ENCODE measurements at places on chromosomes 7 and 10.
A peak's percentile ranks its signal among the peaks of the same experiment; 100 is the strongest.

DNA sequence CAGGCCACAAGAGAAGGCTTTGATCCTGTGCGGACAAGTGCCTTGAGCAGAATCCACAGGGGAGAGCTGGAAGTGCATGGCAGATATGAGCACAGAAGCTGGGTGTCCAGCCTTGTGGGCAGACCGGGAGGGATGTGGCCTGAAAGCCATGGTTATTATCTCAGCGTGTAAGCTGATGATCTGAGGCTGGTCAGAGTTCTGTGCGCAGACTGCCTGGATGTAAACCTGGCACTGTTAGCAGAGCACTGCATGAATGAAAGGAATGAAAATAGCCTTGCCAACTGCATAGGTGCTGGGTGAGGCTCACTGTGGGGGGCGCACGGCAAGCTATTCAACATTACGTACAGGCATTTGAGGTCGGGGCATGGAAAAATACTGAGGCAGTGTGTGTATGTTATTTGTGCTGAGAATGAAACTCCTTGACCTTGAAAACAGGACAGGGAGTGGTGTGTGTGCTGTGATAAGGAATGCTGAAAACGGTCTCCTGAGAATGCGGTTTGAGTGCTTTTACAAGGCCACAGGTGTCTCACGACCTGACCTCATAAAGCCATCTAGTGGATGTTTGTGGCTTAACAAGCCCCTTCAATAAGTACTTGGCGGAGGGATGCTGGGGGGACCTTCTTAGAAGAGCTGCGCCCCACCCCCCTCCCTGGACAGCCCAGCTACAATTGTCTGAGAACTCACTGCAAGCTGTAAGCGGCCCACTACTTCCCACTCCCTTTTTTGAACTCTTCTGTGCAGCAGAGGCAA lies 18.7 kb downstream of the AKR1C1 start:
- DNase-seq, result peak; percentile 64

GRCh38 chr7:70785427-70785826 lies 346.5 kb upstream of the GALNT17 start:
- no peak for DNase-seq

GRCh38 chr10:62687230-62687748 lies 117.2 kb upstream of the ADO start:
- peak; percentile 40 for DNase-seq

DNA sequence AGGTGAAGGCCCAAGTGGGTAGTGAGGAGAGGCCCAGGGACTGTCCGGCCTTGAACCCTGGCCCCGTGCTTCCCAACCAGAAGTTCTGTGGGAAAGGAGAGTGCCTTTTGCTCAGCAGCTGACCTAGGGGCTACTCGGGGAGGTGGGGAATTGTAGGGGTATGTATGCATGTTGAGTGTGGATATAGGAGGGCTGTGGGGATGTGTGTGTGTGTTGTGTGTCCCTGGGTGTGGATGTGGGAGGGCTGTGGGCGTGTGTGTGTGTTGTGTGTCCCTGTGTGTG lies 12.2 kb downstream of the EPHB6 start:
- no peak for DNase-seq

- DNase-seq, result no peak
Observed at GRCh38 chr10:78134773-78135306, 101.2 kb downstream of the RPS24 start.

DNA sequence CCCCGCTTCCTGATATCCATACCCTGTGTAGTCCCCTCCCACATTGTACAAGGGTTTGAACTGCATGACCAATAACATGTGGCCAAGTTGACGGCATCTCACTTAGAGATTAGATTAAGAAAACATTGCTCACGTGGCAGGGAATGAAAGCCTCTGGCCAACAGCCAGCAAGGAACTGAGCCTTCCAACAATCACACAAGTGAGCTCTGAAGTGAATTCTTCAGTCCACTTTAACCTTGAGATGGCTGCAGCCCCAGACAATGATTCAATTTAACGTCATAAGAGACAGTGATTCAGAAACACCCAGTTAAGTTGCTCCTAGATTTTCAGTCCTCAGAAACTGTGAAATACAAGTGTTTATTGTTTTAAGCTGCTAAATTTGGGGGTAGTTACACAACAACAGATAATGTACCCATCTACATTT lies 165.9 kb upstream of the PLXNA4 start:
- DNase-seq, result no peak

DNA sequence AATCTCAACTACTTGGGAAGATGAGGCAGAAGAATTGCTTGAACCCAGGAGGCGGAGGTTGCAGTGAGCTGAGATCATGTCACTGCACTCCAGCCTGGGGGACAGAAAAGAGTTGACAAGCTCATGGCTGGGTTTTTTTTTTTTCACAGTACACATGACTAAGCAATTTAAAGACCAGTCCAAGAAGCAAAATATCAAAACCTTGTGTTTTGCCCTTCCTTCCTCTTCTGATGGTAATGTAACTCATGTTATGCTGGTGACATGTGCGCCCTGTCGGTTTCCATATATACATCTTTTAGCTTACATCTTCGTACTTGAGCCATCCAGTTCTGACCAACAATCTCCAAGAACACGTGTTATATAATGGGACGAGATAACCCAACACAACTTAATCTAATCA lies 237.7 kb upstream of the PLXDC2 start:
- DNase-seq, result no peak

- peak; percentile 63 for DNase-seq
Observed at GRCh38 chr7:37247861-37248260, 200.8 kb downstream of the ELMO1 start.

DNA sequence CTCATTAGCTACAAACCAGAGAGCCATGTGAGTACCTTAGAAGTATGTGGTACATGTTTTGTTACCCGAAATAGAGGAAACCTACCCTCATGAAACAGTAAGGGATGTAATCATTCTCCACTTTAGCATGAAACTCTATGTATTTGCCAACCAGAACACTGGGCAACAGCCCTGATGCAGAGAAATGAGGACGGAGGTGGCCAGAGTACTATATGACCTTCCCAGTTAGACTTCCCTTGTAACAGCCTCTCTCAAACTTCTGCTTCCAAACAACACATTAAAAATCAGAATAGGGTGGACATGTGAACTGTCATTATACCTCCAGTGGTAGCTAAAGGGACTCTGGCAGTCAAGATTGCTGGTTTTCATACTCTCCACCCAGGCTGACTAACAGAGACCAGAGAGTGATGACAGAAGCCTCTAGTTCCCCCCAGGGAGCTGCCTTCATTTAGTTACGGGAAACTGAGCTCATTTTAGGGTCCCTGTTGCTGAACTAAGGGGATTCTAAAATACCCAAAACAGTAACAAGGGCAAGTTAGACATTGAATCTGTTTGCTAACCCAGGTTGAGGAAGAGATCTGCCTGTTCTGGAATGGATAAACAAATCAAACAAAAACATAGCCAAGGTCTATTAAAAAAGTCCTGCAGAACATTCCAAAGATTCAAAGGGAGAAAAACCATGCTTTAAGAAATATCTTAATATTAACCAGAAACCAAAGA lies 83.1 kb downstream of the VPS41 start:
- peak; percentile 52 for DNase-seq

GRCh38 chr7:73871163-73872011 lies 10.4 kb downstream of the TMEM270 start:
- no peak for DNase-seq

- peak; percentile 66 for DNase-seq
Observed at GRCh38 chr10:5977471-5978229, at the start of gene IL15RA. Gene IL15RA, minus strand, starts transcription at chr10:5977543. Its CDS starts 51 bp downstream, at chr10:5977492.

- DNase-seq, result no peak
Observed at GRCh38 chr10:63496561-63496960, 24.6 kb upstream of the REEP3 start.

DNA sequence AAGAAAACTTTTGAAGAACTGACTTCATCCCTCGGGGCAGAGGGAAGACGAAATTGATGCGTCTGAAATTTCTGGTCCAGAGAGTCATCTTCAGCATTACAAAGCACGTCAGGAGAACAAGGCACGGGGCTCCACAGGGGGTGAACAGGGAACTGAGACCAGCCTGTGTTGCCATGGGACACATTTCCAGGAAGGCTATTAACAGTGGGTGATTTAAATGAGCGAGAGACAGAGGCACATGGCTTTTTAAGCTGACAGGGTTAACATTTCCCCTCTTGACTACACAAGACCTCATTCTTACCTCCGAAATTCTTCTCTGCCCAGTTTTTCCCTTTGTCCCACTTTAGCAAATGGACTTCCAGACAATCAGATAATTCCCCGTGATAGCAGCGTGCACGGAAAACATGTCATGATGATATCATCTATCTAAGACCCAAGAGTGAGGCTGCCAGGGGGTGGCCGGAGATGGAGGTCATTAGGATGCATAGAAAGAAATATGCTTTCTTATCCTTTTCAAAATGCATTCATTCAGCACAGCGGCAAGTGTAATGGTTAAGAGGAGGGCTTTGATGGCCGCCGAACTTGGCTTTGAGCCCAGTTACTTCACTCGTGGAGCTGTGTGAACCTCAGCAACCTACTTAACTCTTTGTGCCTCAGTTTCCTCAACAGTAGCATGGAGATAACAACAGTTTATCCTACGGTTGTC lies 248.0 kb downstream of the PRPF18 start:
- DNase-seq, result no peak

GRCh38 chr7:90404777-90405176 lies 1.5 kb downstream of the CLDN12 start:
- DNase-seq, result no peak

DNA sequence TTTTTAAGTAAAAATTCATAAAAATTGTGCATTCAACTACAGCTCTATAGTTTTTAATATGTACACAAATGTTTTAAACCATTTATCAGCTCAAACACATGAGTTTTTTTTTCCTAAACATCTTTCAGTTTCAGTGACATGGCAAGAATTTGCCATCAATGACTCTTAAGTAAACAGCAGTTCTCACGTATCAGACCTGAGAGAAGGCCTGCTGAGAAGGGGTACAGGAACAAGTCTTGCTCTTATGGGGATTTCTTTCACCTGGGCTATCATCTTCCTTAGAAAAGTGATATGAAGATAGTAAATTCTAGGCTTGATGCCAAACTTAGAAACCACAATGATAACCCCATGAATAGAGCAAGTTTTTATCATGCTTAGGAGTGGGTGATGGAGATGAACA lies 467.8 kb downstream of the ARL4A start:
- no peak for DNase-seq

DNA sequence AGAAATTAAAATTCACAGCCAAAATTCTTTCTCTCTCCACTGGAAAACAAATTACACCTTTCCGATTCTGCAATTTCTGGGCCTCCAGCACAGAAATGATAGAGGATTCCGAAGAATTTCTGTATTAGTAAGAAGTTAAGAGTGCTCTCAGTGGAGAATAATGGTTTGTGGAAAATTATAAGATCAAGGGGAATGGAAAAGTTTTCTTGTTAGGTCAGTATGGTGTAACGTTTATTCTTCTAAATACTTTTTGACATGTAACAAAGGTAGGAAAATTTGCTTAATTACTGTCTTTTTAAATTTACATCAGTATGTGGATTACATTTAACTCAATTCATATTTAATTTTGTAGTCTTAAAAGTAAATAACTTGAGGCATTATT lies 288.3 kb upstream of the NFE2L3 start:
- DNase-seq, result no peak

DNA sequence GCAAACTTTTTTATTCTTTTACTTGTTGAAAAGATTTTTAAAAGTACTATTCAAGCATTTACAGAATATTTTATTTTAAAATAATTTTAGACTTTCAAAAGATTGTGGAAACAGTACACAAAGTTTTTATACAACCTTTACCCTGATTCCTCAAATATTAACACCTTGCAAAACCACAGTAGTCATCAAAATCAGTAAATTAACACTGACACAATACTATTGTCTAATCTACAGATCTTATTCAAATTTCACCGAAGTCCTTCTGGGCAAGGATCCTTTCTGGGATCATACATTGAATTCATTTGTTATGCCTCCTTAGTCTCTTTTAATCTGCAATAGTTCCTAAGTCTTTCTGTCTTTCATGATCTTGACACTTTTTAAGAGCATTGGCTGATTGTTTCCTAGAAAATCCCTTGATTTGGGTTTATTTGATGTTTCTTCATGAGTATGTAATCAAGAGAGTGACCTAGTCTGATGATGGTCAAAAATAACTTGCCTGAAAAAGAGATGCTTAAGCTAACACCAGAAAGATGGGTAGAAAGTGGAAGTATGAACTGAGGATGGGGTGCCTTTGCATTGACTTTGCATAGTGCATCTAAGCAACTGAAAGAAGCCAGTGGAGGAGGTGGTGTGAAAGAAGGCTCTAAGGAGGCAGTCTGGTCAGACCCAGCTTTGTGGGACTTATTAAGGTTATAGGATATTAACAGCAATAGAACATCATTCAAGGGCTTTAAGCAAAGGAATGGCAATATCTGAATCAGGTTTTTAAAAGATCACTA lies 9.7 kb downstream of the STAMBPL1 start:
- DNase-seq, result no peak

- DNase-seq, result no peak
Observed at GRCh38 chr7:74043523-74043951, 15.6 kb downstream of the ELN start.

DNA sequence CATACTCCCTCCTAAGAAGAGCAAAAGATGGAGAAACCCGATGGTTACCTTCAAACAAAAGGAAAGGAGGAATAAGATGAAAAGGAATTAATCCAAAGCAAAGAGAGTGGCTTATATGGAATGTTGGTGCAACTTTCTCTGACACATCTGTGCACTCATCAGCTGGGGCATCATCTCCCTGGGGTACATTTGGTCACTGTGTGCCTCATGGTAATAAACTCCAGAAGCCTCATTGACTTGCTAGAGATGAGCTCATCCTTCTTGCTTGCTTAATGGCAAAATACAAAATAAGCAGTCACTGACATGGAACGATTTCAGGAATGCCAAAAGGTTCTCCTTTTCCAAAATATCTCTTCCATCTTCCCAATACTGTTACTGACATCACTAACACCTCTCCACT lies 22.5 kb downstream of the CAV1 start:
- DNase-seq, result no peak

DNA sequence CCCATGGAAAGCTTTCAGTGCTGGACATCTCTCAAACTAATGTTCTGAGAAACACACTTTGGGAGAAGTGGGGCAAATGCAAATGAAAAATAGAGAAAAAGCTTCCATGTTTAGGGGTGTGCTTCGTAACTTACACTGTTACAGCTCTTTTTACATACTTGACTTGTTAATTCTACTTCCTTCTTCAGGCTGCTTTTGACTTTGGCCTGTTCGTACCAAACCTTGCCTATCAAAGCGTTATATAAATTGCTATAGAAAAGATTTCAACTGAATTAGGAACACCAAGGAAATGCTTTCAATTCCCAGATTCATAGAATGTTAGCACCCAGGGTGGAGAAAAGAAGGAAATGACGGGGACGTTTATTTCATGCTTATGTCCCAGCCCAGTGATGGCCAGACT lies 140.8 kb upstream of the PRR15 start:
- DNase-seq, result peak; percentile 51

DNA sequence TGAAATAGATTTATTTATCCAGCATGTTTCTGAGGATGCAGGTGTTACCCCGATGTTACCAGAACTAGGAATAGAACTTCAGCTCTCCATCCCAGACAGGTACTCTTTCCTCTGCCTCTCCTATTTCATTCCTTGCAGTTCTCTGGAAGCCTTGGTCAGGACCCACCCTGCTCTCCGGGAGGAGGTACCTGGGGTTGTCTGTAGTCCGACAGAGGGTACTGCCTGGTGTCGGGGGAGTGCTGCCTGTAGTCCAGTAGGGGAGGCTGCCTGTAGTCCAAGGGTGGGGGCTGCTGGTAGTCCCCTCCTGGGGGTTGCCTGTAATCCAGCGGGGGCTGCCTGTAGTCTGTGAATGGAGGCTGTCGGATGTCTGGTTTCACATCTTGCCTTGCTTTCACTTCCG lies 328.4 kb downstream of the PHTF2 start:
- no peak for DNase-seq
